Fibroblast of villous mesenchyme (primary cell): ENCODE measurements at places on chromosomes 2 and 18. TPM values are rescaled to one million over a fixed set of nuclear protein-coding genes. Genes with fewer than 3 reads are reported as not detected.
A peak's percentile ranks its signal among the peaks of the same experiment; 100 is the strongest.

GRCh38 chr2:169778446-169778845 lies 20.2 kb upstream of the SSB start:
- DNase-seq: no peak

The VIL1 gene
- total RNA-seq: under 0.01 TPM in 1 of 2 replicates, not detected in the other

DNA sequence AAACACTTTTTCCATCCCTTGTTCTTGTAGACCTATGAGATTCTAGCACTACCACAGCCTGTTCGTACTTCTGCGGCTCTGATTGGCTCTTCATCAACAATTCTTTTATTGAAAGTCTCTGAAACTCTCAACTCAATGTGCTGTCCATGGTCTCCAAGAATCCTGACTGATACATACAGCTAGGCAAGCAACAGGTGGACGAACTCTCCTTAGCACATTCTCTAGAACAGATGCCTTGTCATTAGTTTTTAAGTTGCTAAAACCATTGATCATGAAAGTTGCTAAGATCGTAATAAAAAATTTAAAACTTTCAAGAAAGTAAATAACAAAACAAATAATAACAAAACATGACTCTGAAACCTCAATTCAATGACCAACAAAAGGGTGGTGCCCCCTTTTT lies 210.5 kb downstream of the EPHA4 start:
- no peak for DNase-seq

The NDUFB3 gene
- total RNA-seq: 44.1 and 54.0 TPM in 2 replicates

The CREG2 gene
- total RNA-seq: not detected in 2 replicates

GRCh38 chr18:6331872-6332271 lies 82.8 kb downstream of the L3MBTL4 start:
- no peak for DNase-seq

The TUBA4B gene
- total RNA-seq: not detected in 2 replicates

The NR4A2 gene
- total RNA-seq: 0.32 TPM in 1 of 2 replicates, not detected in the other

The RIT2 gene
- not detected in 2 replicates for total RNA-seq

The BIN1 gene
- total RNA-seq: 75.6 and 85.4 TPM in 2 replicates

DNA sequence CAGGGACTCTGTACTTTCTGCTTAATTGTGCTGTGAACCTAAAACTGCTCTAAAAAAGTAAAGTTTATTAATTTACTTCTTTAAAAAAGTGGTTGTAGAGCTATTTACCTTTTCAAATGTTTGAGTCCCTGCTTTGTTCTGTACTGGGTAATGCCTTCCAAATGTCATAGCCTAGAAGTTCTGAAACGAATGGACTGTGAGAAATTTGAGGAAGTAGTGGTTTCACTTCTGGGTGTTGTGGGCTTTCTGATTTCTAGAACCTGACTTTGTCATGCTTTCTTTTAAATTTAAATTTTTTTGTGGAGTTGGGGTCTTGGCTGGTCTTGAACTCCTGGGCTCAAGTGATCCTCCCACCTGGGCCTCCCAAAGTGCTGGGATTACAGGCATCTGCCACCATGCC lies 44.6 kb downstream of the SMAD4 start:
- DNase-seq: no peak

DNA sequence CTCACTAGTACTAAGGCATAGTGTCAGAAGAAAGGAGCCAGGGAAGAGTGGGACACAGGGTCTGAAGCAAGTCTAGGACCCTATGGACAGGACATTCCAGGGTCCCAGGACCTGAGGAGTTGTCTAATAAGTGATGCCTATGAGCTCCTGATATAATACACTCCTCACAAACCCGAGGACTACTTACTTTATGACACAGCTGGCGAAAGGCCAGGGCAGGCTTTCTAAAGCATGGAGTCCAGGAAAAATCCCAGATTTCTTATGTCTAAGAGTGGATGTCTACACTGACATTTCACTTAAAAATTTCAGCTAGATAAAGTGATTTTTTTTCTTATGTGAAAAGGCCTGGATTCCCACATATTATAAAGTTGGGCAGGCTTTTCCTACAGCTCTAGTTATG lies 502.2 kb upstream of the SETBP1 start:
- no peak for DNase-seq

The ZBTB7C gene
- total RNA-seq: not detected in 2 replicates

DNA sequence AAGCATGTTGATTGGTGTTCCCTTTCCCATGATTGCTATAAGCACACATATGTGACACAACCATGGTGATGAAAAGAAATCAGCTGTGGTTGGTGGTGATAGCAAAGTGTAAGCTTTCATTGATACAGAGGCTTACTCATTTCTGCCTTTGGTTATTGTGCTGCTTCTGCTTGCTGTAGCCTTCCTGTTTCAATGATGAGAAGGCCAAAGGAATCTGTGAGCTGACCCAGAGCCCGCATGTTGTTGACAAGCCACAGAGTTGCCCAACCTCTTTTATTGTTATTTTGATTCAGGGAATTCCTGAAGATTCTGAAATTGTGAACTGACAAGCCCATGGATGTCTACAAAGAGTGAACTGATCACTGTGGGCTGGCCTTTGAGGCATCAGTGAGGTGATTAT lies 164.4 kb downstream of the TMEFF2 start:
- DNase-seq: peak; percentile 47

- no peak for DNase-seq
These were observed 56.2 kb upstream of the LRRTM4 start for GRCh38 chr2:77578354-77578753.

The SULT1C4 gene
- 0.32 and 0.43 TPM in 2 replicates for total RNA-seq

The IL36G gene
- total RNA-seq: not detected in 2 replicates
